ENCODE measurements at places on chromosomes 7 and 10.

DNA sequence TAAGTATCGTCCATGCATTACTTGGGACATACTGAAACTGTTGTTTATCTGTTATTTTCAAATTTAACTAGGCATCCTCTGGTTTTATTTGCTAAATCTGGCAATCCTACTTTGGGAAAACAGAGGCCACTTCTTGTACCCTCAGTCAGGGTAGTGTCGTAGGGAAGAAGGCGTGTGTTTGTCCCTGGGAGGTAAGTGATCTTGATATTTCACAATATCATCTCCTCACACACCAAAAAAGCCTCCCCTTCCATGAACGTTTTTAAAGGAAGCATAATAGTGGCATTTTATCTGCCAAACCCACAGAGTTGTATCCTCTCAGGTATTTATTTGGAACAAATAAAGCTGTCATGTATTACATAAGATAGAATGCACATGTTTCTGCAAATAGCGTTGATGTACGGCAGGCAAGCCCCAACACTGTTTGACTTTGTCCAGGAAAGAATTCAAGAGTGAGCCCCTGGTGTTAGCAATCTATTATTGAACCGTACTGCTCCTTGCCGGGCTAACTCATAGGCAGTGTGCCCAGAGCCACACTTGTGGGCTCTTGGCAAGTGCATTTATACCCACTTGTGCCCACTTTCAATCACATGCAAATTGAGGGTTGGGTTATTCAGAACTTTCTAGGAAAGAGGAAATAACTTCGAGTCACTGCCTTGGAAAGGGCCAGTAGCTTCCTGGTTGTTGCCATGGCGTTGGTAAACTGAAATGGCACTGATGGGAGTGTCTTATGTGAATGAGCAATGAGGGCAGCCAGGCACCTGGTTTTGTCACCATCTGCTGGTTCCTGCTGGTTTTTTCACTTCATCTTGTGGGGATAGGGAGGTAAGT is 266.0 kb downstream of the USP6NL start:
- DNase-seq = peak; percentile 20

- DNase-seq = no peak
These were observed 16.1 kb upstream of the JCAD start for GRCh38 chr10:30075481-30075880.

- no peak for DNase-seq
These were observed 48.7 kb downstream of the OAT start for GRCh38 chr10:124369986-124370385.

DNA sequence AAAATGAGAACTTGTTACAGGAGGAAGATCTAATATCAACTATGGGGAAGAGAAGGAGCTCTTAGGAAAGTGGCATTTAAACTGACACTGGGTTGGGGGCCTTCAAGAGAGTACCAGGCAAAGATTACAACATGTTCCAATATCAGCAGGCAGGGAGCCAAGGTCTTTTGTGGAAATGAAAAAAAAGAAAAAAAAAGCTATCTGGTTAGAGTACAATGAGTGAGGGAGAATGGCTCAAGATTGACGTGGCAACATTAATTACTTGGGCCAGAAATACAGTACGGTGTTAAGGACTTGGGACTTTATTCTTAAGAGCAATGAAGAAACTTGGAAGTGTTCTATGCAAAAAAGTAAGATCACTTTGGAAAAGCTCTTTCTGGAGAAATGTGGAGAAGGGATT is 132.3 kb upstream of the CDK1 start:
- DNase-seq = no peak

- DNase-seq = no peak
These were observed 288.2 kb downstream of the ADK start for GRCh38 chr10:74439213-74439612.

- no peak for DNase-seq
These were observed 36.3 kb upstream of the GOT1 start for GRCh38 chr10:99466632-99467223.

DNA sequence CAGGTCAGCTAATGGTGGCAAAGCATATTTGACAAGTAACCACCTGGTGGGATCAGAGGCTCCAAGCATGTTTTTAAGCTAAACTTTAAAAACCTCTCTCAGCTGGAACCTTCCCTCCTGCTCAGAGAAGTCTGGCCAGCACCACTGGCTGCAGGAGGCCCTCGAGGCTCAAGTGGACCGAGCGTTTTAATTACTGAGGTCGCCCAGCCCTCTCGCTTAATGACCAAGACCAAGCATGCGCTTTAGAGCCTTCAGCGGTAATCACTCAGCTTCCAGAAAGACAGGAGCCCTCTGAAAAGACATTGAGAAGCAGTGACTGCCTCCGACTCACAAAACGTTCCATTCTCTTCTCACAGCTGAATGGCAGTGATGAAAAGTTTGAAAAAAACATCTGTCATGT is 383.4 kb upstream of the ADARB2 start:
- no peak for DNase-seq

- no peak for DNase-seq
These were observed 481.3 kb upstream of the NRP1 start for GRCh38 chr10:33815776-33816175.

DNA sequence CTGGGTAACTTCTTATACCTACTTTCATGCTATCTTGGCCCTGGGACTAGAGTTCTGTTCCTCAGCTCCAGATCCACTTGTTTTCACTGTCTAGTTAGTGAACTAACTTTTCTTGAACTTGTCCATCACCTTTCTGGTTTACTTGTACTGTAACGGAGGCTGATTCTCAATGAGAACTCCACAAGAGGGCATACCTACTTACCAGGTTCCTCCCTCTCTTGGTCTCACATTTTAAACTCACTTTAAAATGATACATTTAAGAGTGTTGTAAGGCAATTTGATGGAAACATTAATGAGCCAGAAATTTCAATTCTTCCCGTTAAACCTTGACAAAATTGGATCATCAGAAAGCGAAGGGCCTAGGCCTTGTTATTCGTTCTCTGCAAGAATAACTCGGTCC is 111.6 kb downstream of the MAGI2 start:
- no peak for DNase-seq

DNA sequence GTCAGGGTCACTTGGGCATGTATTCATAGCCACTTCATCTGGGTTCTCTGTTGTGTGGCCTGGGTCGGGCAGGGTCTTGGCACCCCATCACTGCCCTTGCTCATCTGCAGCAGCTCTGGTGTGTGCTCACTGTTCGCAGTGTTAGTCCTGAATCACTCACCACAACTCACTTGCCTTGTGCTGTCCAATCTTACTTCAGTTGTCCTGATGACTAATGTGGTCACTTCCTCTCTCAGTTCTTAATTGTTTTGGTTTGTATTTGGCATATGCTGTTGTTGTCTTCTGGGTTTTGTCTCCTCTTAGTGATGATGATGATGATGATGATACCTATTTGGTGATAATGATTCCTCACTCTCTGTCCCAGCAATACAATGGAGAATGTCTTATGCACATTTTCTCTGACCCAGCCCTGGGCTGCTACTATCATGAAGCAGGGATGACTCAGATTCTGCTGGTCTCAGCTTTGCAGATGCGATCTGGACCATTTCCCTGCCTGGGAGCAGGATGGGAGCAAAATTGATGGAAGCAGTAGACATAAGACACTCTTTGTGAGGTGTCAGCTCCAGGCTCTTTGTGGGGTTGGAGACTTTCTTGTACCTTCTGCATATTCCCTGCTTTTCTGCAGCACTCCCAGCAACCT is 17.0 kb downstream of the ADRA2A start:
- no peak for DNase-seq

DNA sequence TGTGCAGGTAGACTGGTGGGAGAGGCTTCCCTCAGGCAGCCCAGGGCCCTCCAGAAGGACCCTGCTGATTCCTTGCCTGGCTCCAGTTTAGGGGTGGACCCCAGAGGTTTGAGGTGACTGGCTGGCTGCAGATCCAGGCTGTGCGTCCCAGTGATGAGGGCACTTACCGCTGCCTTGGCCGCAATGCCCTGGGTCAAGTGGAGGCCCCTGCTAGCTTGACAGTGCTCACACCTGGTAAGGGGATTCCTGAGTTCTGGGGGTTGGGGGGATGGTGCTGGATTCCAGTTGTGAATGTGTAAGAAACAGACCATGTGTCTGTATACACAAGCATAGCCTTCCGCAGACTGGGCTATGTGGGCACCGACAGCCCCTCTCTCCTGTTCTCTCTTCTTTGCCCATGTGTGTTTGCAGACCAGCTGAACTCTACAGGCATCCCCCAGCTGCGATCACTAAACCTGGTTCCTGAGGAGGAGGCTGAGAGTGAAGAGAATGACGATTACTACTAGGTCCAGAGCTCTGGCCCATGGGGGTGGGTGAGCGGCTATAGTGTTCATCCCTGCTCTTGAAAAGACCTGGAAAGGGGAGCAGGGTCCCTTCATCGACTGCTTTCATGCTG is 2.7 kb downstream of the KAZALD1 start:
- DNase-seq = no peak

GRCh38 chr7:82152858-82153257 is 290.7 kb downstream of the CACNA2D1 start:
- no peak for DNase-seq

DNA sequence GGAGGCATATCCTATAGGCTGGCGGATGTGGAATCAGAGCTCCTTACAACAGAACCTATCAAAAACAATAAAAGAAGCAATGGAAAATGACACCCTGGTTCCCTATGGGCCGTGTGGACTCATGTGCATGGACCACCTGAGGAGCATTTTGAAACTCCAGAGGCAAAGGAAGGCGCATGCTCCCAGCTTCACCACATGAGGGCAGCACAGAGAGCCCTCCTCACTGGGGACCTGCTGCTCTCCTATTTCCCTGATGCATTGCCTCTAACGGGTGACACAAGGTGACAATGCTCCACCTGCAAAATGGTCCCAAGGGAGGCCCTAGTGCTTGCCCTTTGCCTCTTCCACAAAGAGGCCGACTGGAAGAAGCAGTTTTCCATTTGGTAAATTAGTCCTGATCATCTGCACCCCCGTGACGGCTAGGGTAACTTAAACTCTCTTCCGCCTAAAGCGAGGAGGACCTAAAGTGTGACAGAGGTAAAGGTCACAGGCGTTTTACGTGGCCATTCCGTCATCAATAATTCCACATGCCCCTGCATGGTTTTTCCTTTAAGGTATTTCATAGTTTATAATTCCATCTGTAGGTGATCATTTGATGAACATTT is 67.7 kb downstream of the GPAM start:
- DNase-seq = no peak

- DNase-seq = no peak
These were observed 1190.6 kb downstream of the SORCS1 start for GRCh38 chr10:105973902-105974301.

GRCh38 chr10:103433858-103434257 is 18.3 kb downstream of the CALHM2 start:
- no peak for DNase-seq

GRCh38 chr10:27774831-27775230 is 29.2 kb upstream of the MKX start:
- DNase-seq = no peak

DNA sequence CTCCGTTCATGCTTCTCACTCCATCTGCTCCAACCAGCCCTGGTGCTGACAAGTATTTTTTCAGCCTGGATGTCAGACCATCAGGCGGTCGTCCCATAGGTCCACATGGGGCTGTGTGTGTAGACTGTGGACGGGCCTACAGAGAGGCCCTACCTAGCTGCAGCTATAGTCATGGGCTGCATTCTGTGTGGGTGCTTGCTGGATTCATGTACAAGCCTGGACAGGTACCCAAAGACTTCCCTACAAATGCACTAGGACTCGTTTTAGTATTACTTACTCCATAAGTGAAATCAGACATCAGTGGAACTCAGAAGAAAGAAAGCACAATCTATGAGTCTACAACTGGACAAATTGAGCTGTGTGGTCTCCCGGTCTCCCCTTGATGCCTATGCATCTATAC is 146.8 kb downstream of the PKD1L1 start:
- no peak for DNase-seq

GRCh38 chr10:105725007-105725406 is 1083.9 kb downstream of the SORCS3 start:
- no peak for DNase-seq

- DNase-seq = no peak
These were observed 54.7 kb downstream of the STEAP1B start for GRCh38 chr7:22445140-22445743.

GRCh38 chr7:54906963-54907362 is 111.9 kb upstream of the EGFR start:
- no peak for DNase-seq

GRCh38 chr7:3156508-3156907 is 112.8 kb upstream of the CARD11 start:
- no peak for DNase-seq

GRCh38 chr7:66698652-66699205 is 41.8 kb upstream of the RABGEF1 start:
- no peak for DNase-seq

- DNase-seq = no peak
These were observed 73.9 kb upstream of the KAT6B start for GRCh38 chr10:74752371-74753040.

- DNase-seq = no peak
These were observed 129.5 kb upstream of the CDK1 start for GRCh38 chr10:60648761-60649160.

DNA sequence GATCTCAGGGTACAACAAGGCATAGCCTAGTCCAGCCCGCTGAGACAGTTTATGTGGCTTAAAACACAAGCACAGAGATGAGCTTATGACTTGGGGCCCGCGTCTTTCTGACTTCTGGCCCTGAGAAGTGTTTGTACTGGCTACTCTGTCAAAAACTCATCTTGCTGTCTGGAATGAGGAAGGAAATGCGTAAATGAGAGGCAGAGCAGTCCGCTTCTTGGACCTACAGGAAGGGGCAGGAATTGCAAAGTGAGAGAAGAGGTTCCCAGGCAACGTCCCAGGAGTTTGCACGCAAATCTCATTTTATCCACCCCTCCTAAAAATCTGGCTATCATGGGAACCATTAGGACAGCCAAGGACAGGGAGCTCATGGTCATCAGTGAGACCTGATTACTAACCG is 5.5 kb downstream of the ANXA11 start:
- DNase-seq = peak; percentile 25

DNA sequence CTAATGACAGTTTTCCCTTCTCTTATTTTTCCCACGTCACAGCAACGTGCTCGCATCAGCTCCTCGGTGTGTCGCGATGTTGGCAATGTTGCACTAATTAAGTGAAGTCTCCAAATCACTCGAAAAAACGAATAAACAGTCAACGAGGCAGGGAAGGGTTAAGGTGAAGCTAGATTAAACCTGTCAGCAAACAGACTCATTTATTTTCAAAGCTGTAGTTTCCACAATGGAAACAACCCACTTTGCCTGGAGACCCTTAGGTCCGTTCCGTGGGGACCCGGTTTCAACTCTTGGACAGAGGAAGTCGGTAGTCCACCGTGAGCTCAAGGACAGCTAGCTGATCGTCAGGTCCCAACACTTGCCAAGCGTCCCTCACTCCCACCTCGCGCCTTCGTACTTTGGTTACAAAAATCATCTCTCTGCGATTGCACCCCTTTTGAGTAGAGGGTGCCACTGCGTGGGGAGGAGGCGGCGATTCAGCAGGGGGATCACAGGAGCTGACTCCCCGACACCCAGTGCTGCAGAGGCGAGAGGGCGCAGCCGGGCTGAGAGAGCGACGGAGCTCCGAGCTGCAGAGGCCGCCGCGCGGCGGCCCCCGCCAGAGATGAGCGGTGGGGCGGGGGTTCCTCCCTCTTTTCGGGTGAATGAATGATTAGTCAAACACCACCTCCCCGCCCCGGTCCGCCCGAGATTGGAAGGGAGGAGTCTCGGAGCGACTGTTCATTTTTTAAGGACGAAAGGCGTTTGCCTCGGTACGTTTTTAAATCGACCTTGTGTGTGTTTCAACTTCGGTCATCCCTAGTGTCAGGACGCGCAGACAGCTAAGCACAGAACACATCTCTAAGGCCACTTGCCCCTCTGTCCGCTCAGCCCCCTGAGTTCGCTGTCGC is 1.3 kb upstream of the BMPER start:
- DNase-seq = no peak
